G401 (cell line): ENCODE measurements at places on chromosomes 5 and 9. TPM values are rescaled to one million over a fixed set of nuclear protein-coding genes. Genes with fewer than 3 reads are reported as not detected.

Gene GBGT1
- total RNA-seq = not detected in 2 replicates

Gene INSL6
- not detected in 2 replicates for total RNA-seq

Gene GCNT4
- 63.2 and 92.1 TPM in 2 replicates for total RNA-seq

DNA sequence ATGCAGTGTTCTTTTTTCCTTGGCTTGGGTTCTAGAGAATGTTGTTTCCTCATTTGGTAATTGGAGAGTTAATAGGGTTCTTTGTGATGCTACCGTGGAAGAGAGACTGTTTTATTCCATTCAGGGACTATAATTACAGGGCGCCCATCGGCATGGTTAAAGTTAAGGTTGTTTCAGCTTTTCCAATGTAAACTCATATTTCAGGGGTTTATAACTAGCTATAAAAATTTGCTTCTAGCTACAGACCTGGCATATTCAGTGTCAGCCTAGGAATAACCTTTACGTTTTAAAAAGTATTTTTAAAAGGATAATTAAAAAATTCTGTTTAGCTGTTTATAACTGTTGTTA, 99.1 kb downstream of the AOPEP start:
- no peak for DNase-seq

GRCh38 chr5:132807163-132807838, 5.8 kb upstream of the SOWAHA start:
- no peak for DNase-seq
